ENCODE measurements at places on chromosomes 7 and 10. TPM values are rescaled to one million over a fixed set of nuclear protein-coding genes. Genes with fewer than 3 reads are reported as not detected.
A peak's percentile ranks its signal among the peaks of the same experiment; 100 is the strongest.

GRCh38 chr7:104093127-104093526 lies 103.7 kb upstream of the RELN start:
- no peak for DNase-seq

DNA sequence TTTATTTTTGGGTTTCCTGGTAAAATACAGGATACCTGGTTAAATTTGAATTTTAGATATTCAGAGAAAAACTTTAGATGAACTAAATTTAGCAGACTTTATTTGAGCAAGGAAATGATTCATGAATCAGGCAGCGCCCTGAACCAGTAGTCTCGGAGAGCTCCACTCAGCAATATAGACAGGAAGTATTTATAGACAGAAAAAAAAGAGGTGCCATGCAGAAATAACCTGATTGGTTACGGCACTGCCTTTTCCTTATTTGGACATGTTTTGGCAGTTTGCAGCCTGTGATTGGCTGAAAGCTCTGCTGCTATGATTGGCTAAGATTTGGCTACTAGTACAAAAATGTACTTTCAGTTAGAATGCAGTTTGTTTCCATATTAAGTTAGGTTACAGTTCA lies 198.3 kb upstream of the DKK1 start:
- DNase-seq = no peak

- DNase-seq = no peak
These were observed 769.7 kb downstream of the TNS3 start for GRCh38 chr7:46812101-46812675.

- no peak for DNase-seq
These were observed 278.7 kb upstream of the PODXL start for GRCh38 chr7:131835141-131835540.

GRCh38 chr10:89206402-89207180 lies 526 bp downstream of the CH25H start:
- no peak for DNase-seq

TMEM130 gene
- 57.0 TPM for total RNA-seq

GRCh38 chr10:122514045-122514840 lies 46.3 kb upstream of the DMBT1 start:
- DNase-seq = no peak

- no peak for DNase-seq
These were observed 604.8 kb upstream of the PFKP start for GRCh38 chr10:2462581-2462980.

DNA sequence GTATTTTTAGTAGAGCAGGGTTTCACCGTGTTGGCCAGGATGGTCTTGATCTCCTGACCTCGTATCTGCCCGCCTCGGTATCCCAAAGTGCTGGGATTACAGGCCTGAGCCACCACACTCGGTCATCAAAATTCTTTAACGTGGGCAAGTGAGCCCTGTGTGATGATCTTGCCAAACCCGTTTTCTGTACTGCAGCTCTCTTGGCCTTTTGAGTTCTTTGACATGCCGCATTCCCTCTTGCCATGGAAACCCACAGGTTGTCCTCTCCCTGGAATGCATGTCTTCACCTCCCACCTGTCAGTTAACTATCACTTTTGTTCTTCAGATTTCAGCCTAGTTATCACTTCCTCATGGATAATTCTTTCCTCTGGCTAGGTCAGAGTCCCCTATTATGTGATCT lies 5.0 kb downstream of the NUP205 start:
- no peak for DNase-seq

OPN1SW gene
- total RNA-seq = not detected

DNA sequence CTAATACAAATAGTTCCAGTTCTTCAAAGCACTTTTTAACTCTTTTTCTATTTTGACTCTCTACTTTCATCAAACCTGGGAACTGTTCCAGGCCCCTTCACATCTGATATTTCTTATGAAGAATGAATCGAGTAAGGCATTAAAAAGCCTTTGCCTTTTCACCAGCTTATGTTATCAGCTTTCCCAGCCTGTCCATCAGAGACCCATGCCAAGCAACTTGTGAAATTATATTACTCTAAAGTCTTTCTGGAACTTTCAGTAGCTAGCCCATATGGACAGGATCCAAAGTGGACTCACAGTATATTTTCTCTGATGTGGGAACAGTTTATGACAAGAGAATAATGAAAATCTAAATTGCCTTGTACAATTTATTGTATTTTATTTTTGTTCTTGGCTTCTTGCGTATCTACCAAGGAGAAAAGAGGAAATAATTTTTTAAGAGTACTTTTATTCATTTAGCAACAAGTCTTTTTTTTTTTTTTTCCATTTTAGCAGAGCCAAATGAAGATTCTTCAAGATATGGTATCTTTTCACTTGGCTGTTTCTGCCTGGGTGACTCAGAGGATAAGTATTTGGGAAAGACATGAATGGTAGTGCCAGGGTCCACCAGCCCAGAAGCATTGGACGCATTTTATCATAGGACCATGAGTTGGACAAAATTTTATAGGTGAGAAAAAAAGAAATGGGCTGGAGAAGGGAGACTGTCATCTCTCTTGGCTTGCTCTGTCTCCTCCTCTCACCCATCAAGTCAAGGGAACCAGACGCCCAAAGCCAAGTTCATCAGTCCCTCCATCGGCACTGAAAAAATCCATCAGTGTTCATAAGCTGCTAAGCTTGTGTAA lies 195.8 kb upstream of the NEBL start:
- no peak for DNase-seq

- peak; percentile 3 for DNase-seq
These were observed 123.9 kb downstream of the CACNA2D1 start for GRCh38 chr7:82319674-82320118.

DNA sequence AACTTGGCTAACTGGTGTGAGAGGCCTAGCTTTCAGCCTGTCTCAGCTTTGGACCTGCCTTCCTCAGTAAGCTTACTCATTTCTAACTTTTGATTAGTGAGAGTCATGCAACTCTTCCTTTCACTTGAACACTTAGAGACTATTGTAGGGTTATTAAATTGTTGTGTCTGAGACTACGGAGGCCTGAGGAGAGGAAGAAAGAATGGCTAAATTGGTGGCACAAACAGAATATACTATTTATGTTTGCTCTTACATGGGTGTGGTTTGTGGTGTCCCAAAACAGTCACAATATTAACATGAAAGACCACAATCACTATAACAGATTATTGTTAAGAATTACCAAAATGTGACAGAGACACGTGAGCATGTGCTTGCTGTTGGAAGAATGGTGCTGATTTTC lies 82.1 kb downstream of the TRIM24 start:
- no peak for DNase-seq

GRCh38 chr7:128459394-128459878 lies 3.8 kb downstream of the HILPDA start:
- peak; percentile 33 for DNase-seq

DNA sequence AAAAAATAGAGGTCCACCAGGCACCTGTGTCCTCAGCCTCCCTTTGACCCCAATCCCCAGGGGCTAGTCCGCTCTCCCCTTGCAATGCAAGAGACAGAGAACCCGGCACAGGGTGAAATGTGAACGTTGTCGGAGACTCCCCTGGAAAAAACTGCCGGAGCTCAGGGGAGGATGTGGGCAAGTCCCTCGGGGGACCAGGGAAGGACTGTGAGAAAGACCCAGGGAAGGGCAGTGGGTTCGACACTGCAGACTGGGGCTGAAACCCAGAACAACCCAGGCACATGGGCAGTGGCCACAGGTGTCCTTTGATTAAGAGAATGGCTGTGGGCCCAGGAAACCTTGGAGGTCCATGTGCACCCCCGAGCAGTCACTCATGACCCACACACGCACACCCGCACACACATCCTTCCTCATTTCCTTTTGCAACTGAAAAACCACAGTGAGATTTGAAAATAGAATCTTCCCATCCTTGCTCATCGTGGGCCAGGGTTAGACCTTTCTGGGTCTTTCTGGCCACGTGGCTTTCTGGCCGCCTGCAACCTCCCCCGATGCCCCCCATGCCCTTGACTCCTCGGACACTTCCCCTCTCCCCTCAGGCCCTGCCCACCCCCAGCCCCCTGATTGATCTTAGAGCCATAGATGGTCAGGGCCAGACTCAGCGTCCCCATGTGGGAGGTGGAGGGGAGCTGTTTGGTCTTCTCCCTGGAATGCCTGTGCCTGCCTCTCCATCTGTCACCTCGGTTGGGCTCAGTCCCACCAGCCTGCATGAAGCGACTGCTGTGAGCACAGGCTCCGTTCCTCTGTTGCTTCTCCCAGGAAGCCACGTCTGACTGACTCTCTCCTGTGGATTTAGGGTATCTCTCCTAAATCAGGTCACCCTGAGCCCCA lies 7.9 kb downstream of the LAT2 start:
- no peak for DNase-seq
